GM04504 (cell line): ENCODE measurements at places on chromosomes 1 and 21.

DNA sequence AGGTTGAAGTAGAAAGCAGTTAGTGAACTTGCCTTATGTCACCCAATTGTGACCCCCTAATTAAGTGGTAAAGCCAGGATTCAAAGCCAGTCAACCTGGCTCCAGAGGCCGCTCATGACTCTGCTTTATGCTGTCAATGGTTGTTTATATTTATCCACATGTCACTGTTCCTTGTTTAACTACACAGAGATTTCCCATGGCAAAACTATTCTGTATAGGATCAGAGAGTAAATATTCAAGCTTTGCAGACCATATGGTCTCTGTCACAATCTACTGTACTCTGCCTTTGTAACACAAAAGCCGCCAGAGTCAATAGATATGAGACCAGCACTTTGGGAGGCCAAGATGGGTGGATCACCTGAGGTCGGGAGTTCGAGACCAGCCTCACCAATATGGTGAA lies 371.7 kb upstream of the PTBP2 start:
- DNase-seq, result no peak

DNA sequence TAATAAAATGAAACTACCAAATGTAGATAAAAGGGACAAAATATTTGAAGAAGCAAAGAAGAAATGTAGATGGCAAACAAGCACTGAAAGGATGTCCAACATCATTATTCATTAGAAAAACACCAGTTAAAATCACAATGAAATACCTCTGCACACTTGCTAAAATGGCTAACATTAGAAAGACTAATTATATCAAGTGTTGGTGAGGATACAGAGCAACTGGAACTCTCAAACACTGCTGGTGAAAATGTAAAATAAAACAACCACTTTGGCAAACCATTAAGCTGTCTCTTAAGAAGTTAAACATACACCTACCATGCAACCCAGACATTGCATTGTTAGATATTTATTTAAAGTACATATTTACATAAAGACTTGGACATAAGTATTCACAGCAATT lies 138.6 kb upstream of the FGGY start:
- no peak for DNase-seq

DNA sequence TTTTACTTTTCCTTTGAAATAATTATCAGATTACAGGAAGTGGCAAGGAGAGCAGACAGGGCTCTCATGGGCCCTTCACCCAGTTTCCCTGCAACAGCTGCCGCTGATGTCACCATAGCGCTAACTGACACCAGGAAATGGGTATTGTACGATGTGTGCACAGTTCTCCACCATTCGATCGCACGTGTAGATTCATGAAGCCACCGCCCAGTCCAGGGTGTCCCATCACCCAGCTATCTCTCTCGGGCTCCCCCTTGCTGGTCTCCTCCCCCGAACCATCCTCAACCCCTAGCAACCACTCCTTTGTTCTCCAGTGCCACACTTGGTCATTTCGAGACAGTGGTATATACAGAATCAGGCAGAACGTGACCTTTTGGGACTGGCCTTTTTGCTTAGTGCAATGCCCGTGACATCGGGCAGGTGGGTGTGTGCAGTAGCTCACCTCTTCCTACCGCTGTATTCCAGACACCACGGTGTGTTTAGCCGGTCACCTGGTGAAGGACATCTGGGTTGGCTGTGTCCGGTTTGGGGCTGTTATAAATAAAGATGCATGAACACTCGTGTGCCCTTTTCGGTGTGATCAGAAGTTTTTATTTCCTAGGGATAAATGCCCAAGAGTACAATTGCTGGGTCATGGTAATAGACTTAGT lies 118.4 kb downstream of the CRYAA start:
- DNase-seq, result no peak

DNA sequence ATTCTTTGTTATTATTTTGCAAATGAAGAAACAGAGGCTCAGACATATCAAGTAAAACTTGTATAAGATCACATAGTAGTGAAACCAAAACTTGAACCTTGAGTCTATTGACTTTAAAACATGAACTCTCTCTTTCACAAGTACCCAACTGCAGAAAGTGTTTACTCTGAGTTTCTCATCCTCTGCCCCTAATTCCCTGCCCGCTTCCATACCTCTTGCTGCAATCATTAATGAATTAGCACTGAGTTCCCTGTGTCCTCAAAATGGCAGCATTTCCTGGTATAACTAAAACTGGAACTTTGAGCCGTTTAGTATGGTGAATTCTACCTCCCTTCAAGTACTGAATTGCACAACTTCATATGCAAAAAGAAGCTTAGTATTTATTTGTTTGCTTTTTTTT lies 147.7 kb upstream of the DNAH14 start:
- DNase-seq, result no peak

- DNase-seq, result no peak
Measured at GRCh38 chr21:16865632-16866031, 647.2 kb upstream of the CXADR start.

DNA sequence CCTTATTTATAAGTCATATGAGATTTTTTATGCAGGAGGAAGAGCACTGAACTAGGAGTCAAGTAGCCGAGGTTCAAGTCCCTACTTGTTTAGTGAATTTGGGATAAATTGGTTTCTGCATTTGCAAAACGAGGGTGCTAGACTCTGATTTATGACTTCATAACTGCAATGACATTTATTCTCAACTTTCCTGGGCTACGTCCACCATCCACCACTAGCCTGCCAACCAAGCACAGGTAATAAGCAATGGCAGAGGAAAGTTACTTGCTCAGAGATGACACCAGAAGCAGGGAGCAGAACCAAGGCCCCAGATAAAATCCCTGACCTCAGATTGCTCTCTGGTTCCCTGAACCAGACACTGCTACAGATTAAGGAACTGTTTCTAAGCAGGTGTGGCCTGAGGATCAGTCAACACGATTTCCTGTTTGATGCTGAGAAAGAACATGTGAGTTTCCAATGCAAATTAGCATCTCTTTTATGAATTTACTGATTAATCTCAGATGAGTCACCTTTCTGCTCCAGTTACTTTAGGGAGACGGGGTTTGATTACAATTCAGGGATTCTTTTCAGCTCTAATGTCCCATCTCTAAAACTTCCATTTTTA lies 52.7 kb downstream of the PLPP3 start:
- DNase-seq, result no peak

DNA sequence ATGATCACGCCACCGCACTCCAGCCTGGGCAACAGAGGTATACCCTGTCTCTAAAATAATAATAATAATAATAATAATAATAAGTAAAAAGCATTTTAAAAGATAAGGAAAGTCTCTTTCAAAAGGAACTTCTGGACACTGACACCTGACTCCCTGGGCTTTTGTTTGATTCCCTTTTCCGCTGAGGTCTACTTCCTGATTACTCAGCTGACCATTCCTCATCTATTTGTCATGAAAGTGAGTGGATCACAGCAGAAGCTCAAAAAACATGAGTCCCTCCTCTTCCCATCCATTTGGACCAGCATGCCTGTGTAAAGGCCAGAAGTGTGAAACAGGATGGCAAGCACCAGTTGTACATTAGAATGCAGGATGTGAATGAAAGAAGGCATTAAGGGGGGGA lies 61.1 kb upstream of the FBXO28 start:
- no peak for DNase-seq

- no peak for DNase-seq
Measured at GRCh38 chr1:25899792-25900191, 6.4 kb downstream of the STMN1 start.

- DNase-seq, result no peak
Measured at GRCh38 chr1:151133018-151133806, 13.2 kb downstream of the SEMA6C start.

DNA sequence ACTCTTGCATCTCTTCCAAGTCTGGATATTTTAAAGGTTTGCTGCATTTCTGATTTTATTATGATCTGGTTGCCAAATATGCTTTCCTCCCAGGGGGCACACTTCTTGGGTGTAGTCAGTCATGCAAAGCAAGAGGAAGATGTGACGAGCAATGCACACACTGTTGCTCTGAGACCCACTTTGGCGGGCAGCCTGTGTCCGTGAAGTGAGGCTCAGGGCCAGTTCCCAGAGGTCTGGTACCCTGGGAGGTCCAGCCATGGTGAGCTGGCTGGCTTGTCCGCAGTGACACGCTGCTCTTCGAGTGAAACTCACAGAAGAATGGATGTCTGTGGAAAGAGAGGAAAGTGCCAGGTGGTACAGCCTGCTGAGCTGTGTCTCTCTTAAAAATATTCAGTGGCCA lies 52.8 kb upstream of the EDN2 start:
- no peak for DNase-seq

DNA sequence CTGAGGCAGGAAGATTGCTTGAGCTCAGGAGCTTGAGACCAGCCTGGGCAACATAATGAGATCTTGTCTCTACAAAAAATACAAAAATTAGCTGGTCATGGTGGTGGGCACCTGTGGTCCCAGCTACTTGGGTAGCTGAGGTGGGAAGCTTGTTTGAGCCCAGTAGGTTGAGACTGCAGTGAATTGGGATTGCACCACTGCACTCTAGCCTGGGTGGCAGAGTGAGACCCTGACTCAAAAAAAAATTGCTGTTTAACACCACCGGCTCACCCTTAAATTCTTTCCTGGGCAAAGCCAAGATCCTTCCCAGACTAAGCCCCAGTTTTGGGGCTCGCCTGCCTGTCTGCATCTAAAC lies 6.6 kb upstream of the NSUN4 start:
- DNase-seq, result no peak

GRCh38 chr21:31665397-31665796 lies 5.9 kb downstream of the SOD1 start:
- DNase-seq, result no peak

GRCh38 chr1:64537942-64538341 lies 68.0 kb downstream of the CACHD1 start:
- no peak for DNase-seq

DNA sequence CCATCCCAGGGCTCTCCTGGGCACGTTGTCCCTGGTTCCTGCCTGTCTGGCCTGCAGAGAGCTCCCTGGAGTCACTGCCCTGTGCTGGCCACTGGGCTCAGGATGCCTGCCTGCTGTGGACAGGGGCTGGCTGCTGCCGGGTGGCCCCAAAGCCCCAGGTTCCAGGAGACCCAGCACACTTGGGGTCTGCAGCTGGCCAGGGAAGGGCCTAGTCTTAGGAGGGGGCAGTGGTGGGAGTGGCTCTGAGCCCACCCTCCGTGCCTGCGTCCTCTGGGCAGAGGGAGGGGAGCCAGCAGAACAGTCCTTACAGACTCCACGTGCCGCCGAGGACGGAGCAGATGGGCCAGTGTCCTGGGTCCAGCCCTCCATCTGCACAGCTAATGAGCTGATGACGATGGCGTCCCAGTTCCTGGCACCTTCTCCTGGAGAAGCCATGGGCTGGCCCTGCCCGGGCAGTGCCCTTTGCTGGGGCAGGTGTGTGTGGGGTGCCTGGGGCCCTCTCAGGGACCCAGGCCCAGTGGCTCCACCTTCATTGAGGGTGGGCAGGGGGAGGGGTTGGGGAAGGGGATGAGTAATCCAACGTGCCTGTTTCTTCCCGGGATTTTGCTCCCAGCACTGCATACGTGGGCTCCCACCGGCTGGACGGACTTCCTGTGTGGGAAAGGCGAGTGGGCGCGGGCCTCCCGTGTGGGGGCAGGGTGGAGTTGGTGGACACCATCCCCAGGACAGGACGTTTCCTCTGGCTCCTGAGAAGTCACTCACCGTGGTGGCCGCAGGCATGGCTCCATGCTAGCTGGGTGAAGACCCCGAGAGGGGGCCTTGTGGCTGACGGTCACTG lies 6.8 kb upstream of the PLCH2 start:
- no peak for DNase-seq
